Adrenal gland (tissue), 19 donors: ENCODE measurements at places on chromosomes 3 and 15. TPM values are rescaled to one million over a fixed set of nuclear protein-coding genes. Genes with fewer than 3 reads are reported as not detected.

Gene CGNL1
- 26.3 TPM for total RNA-seq

Gene SPATA16
- total RNA-seq: not detected

Gene ATP2B2
- total RNA-seq: 0.58 TPM

Gene C3orf70
- total RNA-seq: 1.6 TPM

Gene TMEM62
- 23.5 TPM for total RNA-seq

Gene STRA6
- total RNA-seq: not detected

Gene CHDH
- total RNA-seq: 5.2 TPM

Gene COL8A1
- total RNA-seq: 20.0 TPM

Gene SLC51A
- total RNA-seq: 10.8 TPM

Gene ALDH1L1
- 20.1 TPM for total RNA-seq

DNA sequence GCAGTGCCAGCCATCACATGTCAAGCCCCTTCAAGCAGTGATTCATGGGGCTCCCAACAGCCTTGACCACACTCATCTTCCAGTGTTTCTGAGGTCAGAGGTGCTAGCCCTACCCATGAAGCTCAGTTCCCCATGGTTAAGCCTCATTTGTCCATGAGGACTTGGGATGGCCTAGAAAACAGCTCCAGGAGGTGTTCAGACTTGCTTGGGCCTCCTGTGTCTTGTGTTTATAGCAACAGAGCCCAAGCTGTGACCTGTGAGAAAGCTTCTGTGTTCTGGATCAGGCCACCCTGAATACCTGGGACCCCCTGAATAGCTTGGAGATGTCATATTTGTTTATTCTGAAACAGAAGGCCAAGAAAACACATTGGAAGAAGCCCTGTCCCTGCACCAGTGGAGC, 36.7 kb downstream of the LARP6 start:
- H3K27ac ChIP-seq: no peak overlapping the region
- H3K36me3 ChIP-seq: no peaks in the 10 kb centered on the region
- no peaks in the 10 kb centered on the region for H3K27me3 ChIP-seq
- H3K4me3 ChIP-seq: no peak overlapping the region
- H3K4me1 ChIP-seq: no peaks in the 10 kb centered on the region
- DNase-seq: no peak

- peak overlapping the region; percentile 55 for H3K27ac ChIP-seq
- DNase-seq: peak; percentile 93
- H3K27me3 ChIP-seq: no peaks in the 10 kb centered on the region
- H3K4me1 ChIP-seq: peaks cover 68% of the 10 kb centered on the region
- H3K36me3 ChIP-seq: no peaks in the 10 kb centered on the region
- H3K4me3 ChIP-seq: peak overlapping the region; percentile 4
Observed at GRCh38 chr15:60392986-60393790, 4.6 kb downstream of the ANXA2 start.

GRCh38 chr3:102536456-102536855, 101.6 kb downstream of the ZPLD1 start:
- DNase-seq: no peak
- no peaks in the 10 kb centered on the region for H3K4me1 ChIP-seq
- no peaks in the 10 kb centered on the region for H3K27me3 ChIP-seq

DNA sequence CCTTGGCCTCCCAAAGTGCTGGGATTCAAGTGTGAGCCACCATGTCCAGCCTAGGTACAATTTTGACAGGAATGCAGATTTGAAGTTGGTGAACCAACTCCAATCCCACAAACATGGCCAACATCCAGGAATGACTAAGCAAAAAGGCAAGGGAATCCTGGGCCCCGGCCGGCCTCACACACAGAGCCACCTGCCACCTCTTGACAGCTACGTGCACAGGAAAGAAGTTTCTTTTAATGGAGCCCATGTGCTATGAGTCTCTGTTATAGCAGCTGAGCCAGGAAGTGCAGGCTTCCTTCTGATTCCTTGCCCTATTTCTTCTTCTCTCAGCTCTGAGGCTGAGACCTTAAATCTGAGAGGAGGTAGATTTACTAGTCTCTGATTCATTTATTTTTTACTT, 8.8 kb downstream of the TMEM40 start:
- no peaks in the 10 kb centered on the region for H3K4me1 ChIP-seq
- no peak overlapping the region for H3K4me3 ChIP-seq
- DNase-seq: peak; percentile 74
- no peaks in the 10 kb centered on the region for H3K27me3 ChIP-seq
- no peaks in the 10 kb centered on the region for H3K36me3 ChIP-seq
- no peak overlapping the region for H3K27ac ChIP-seq

DNA sequence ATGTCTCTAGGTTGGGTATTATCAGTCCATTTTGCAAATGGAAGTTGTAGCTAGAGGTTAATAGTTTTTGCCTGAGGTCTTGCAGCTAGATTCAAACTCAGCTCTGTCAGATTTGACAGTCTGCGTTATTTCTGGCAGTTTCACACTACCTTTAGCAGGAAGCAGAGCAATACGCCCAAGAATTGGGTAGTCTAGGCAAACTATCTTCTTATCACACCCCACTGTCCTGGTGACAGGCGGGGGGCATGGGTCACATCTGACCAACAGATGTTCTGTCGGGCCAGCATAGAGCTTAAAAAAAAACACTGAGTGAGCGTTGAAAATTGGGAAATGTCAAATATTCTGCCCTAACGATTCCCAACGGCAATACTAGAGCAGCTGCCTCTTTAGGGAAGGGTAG, 5.7 kb downstream of the GPR160 start:
- H3K36me3 ChIP-seq: no peaks in the 10 kb centered on the region
- no peaks in the 10 kb centered on the region for H3K27me3 ChIP-seq
- DNase-seq: no peak
- H3K4me1 ChIP-seq: peaks cover 5% of the 10 kb centered on the region

DNA sequence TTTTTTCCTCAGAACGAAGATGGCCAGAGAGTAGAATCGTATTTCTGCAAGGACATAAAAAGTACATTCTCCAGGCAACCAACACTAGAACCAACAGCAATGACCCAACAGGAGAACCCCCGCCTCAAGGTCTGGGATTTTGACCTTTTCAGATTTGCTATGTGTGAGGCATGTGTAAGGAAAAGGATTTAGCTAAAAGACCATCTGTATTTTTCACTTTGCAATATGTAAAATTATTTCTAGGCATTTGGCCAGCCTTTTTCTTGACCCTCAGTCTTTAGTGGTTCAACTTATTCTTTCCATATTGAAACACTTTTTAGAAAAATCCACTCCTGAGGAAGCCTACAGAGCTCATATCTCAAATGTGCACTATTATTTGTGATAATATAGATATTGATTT, 219.2 kb upstream of the GOLGA6L4 start:
- no peaks in the 10 kb centered on the region for H3K27me3 ChIP-seq
- no peaks in the 10 kb centered on the region for H3K36me3 ChIP-seq
- no peak for DNase-seq
- no peaks in the 10 kb centered on the region for H3K4me1 ChIP-seq
- no peak overlapping the region for H3K27ac ChIP-seq
- H3K4me3 ChIP-seq: no peak overlapping the region

GRCh38 chr15:81723701-81724100, 322.1 kb downstream of the MEX3B start:
- H3K4me1 ChIP-seq: no peaks in the 10 kb centered on the region
- no peaks in the 10 kb centered on the region for H3K36me3 ChIP-seq
- H3K27me3 ChIP-seq: no peaks in the 10 kb centered on the region
- H3K4me3 ChIP-seq: no peak overlapping the region
- DNase-seq: no peak
- no peak overlapping the region for H3K27ac ChIP-seq

DNA sequence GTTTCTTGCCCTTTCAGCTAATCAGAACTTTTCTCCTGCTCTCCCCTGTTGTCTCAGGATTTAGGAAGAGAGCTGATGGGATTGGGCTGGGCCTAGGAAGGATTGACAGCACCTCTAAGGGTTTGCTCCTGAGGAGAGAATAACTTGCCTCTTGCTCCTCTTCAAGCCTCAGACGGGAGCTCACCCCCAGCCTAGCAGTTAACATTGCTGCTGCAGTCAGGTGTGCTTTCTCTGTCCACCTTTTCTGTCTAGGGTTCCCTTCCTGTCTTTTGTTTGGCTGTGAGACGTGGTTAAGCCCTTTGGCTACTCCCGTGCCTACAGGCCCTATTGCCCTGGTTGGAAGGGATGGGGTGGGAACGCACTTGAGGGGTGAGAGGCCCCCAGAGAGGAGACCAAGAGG, 20.1 kb downstream of the TMEM108 start:
- DNase-seq: no peak
- H3K4me1 ChIP-seq: no peaks in the 10 kb centered on the region
- no peak overlapping the region for H3K4me3 ChIP-seq
- no peak overlapping the region for H3K27ac ChIP-seq
- H3K27me3 ChIP-seq: no peaks in the 10 kb centered on the region
- no peaks in the 10 kb centered on the region for H3K36me3 ChIP-seq

DNA sequence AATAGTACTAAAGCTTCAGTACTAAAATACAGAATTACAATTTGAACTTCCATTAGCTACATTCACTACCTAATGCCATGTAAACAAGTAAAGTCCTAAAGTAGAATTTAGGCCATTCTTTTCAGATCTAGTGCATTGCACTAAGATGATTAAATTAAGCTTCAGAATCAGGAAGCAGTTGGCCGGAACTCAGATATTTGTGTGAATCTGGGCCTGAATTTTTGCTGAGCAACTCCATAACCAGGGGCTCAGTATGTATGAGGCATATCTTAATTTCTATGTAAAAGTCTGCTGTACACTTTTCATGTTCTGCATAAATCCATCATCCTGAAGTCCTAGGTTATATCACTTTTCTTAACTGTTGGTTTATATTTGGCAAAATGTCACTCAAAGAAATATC, 246.4 kb downstream of the RBMS3 start:
- H3K27me3 ChIP-seq: no peaks in the 10 kb centered on the region
- H3K27ac ChIP-seq: no peak overlapping the region
- no peak for DNase-seq
- H3K4me3 ChIP-seq: no peak overlapping the region
- peaks cover 29% of the 10 kb centered on the region for H3K4me1 ChIP-seq

DNA sequence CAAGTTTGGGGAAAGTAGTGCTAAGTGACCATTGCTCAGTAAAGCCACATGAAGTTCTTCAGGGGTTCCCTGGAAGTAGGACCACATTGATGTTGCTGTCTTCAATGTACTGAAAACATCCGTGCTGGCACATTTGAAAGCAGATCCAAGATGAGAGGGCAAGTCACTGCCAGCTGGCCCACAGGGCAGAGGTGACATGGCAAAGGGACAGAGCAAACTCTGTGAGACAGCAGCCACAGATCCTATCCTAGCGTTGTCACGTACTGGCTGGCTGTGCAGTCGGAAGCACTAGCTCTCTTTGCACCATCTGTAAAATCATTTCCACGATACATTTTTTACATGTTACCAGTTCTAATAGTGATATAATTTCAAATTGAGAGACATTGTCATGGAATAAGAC, 13.8 kb downstream of the MUC13 start:
- H3K27ac ChIP-seq: no peak overlapping the region
- H3K36me3 ChIP-seq: no peaks in the 10 kb centered on the region
- no peaks in the 10 kb centered on the region for H3K4me1 ChIP-seq

GRCh38 chr15:48798319-48798718, 12.6 kb downstream of the CEP152 start:
- no peak overlapping the region for H3K4me3 ChIP-seq
- no peak overlapping the region for H3K27ac ChIP-seq
- no peaks in the 10 kb centered on the region for H3K4me1 ChIP-seq
- no peaks in the 10 kb centered on the region for H3K36me3 ChIP-seq

GRCh38 chr3:108985844-108986243, 32.2 kb upstream of the GUCA1C start:
- H3K27me3 ChIP-seq: no peaks in the 10 kb centered on the region
- no peak overlapping the region for H3K4me3 ChIP-seq

DNA sequence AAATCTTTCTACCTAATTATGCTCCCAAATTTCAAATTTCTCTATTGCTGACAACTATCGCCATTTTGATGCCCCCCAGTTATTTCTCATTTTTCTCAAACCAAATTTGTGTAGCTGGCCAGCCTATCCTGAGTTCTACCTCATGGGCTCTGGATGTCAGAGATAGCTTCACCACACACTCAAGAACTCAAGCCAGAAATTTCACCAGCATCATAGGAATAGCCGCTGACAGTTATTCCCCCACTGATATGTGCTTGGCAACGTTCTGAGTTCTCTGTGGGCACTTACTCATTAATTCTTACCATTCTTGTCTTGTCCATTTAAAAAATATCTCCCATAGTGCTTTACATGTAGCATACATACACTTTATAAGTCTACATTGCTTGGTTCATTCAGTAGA, 264.7 kb downstream of the FHIT start:
- H3K27me3 ChIP-seq: no peaks in the 10 kb centered on the region
- no peak overlapping the region for H3K27ac ChIP-seq
- no peak overlapping the region for H3K4me3 ChIP-seq
- DNase-seq: no peak
- no peaks in the 10 kb centered on the region for H3K36me3 ChIP-seq
- no peaks in the 10 kb centered on the region for H3K4me1 ChIP-seq

- H3K4me1 ChIP-seq: no peaks in the 10 kb centered on the region
- H3K36me3 ChIP-seq: no peaks in the 10 kb centered on the region
- no peak for DNase-seq
- no peak overlapping the region for H3K27ac ChIP-seq
- H3K4me3 ChIP-seq: no peak overlapping the region
Observed at GRCh38 chr3:147400111-147400510, 6.2 kb downstream of the ZIC4 start.

DNA sequence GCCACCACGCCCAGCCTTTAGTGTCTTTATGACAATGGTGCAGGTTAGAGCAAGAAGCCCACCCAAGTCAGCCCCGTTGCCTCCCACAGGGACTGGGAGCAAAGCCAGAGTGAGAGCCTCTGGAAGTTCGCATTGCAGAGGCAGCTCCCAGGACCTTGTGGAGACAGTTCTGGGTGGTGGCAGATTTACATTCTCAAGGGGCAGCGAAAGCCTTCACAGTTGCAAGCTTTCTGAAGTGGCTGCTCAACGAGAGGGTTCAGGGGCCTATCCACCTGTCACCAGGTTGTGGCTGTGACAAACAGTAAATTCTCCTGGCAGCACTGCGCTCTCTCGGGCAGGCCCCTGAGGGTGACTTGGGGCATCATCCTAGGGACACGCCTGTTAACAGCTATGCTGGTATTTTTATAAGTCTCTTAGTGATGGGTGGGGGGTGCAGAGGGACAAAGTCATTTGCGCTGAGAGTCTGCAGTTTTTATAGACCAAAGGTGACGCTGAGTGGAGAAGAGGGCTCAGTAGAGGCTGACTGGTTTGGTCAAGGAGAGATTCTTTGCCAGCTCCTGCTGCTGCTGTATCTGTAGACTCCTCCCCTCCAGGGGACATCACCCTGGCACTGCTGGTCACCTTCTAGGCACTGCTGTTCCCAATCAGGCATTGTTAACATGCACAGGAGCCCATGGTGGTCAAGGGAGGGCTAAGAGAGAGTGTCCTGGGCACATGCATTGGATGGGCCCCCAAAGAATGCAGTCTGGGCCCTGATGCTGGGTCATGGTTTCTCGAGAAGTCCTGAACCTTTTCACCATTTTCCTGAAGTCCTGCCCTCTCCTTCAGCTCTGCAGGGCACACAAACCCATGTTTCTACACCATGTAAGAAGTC, 57.5 kb upstream of the KLF13 start:
- H3K27me3 ChIP-seq: no peaks in the 10 kb centered on the region
- no peaks in the 10 kb centered on the region for H3K36me3 ChIP-seq
- no peak overlapping the region for H3K4me3 ChIP-seq
- peaks cover 32% of the 10 kb centered on the region for H3K4me1 ChIP-seq

- no peak overlapping the region for H3K4me3 ChIP-seq
- no peak for DNase-seq
- H3K36me3 ChIP-seq: no peaks in the 10 kb centered on the region
Observed at GRCh38 chr3:122064326-122064725, 9.2 kb downstream of the CD86 start.
